Activated T-cell treated with anti-CD3 and anti-CD28 coated beads, Interleukin-2, amount 50 U/mL, for 72 hours (primary cell): ENCODE measurements at places on chromosomes 1 and 21.
A peak's percentile ranks its signal among the peaks of the same experiment; 100 is the strongest.

GRCh38 chr1:25082995-25083394, 149.3 kb downstream of the SYF2 start:
- DNase-seq: no peak

DNA sequence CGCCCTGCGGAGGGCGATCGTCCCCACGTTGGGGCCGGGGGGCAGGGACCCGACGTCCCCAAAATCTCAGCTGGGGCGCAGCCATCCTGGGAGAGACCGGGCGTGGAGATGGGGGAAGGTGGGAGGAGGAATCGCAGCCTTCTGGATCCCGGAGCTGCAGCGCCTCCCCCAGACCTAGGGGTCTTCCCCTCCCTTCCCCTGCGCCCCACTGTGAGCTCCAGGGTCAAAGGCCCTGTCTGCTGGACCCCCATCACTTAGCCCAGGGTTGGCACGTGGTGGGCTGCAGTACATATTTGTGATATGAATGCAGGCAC, 90.2 kb upstream of the VAMP3 start:
- DNase-seq: no peak

GRCh38 chr1:209866201-209866600, 38.4 kb downstream of the UTP25 start:
- DNase-seq: no peak

- no peak for DNase-seq
These were observed 6.0 kb upstream of the SF3A3 start for GRCh38 chr1:37995751-37996345.

GRCh38 chr1:230565141-230565540, 77.1 kb upstream of the COG2 start:
- DNase-seq: no peak

- DNase-seq: no peak
These were observed at the start of gene NEXN for GRCh38 chr1:77888081-77888780. NEXN (plus strand) TSS chr1:77888624; CDS start chr1:77916107, 27,483 bp downstream.

DNA sequence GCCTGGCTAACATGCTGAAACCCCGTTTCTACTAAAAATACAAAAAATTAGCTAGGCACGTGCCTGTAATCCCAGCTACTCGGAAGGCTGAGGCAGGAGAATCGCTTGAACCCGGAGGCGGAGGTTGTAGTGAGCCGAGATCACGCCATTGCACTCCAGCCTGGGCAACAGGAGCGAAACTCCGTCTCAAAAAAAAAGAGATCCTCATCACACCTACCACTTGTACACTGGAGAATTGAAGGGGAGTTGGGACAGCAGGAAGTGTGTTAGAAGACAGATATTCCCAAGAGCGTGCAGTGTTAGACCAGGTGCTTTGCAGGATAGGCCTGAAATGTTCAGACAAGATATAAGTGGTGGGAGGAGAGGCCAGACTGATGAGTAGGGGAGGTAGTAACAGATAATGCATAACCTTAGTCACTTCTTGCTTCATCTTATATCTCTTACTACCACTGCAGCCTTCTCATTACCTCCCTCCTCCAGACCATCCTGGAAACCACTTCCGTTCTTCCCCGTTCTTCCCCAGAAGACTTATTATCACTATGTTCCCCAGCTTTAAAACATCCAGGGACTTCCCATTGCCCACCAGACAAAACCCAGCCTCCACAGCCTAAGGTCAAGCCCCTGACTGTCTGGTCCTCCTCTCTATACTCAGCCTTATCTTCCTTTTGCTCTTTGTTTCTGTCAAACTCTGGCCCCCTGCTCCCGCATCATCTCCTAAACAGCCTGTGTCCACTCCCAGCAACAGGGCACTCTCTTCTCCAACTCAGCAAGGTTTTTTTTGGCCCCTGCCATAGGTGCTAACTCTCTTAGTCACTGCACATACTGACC, 21.3 kb downstream of the FAM20B start:
- no peak for DNase-seq

DNA sequence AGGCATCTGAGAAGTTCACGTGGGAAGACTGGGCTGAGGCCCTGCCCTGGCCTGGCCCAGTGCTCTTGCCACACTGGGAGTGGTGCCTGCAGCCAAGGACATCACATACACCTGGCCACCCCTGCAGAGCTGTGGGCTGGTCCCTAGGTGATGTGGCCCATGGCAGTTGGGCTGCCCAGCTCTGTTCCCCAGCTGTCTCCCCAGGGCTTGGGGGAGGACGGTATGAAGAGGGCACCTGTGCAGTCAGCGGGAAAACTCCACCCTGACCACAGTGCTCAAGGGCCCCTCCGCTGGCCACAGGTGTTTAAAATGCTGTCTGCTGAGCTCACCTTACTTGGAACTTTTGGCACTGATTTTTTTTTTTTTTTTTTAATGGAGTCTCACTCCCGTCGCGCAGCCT, 120.4 kb upstream of the SLC25A33 start:
- DNase-seq: no peak

DNA sequence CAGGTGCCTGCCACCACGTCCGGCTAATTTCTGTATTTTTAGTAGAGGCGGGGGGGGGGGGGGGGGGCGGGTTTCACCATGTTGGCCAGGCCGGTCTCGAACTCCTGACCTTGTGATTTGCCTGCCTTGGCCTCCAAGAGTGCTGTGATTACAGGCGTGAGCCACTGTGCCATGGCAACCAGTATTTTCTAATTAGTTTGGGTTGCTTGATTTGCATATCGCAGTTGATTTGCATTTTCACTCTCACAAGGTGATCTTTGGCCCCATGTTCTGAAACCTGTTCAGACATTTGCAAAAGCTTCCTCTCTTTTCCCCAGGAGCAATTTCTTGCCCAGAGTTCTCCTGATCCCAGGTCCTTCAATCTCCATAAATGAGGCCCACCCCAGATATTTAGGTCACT, 1.7 kb downstream of the TOR3A start:
- no peak for DNase-seq

GRCh38 chr1:1136547-1137230, 20.8 kb upstream of the C1orf159 start:
- DNase-seq: peak; percentile 26

- DNase-seq: no peak
These were observed 262.3 kb downstream of the NFIA start for GRCh38 chr1:61344696-61345095.

DNA sequence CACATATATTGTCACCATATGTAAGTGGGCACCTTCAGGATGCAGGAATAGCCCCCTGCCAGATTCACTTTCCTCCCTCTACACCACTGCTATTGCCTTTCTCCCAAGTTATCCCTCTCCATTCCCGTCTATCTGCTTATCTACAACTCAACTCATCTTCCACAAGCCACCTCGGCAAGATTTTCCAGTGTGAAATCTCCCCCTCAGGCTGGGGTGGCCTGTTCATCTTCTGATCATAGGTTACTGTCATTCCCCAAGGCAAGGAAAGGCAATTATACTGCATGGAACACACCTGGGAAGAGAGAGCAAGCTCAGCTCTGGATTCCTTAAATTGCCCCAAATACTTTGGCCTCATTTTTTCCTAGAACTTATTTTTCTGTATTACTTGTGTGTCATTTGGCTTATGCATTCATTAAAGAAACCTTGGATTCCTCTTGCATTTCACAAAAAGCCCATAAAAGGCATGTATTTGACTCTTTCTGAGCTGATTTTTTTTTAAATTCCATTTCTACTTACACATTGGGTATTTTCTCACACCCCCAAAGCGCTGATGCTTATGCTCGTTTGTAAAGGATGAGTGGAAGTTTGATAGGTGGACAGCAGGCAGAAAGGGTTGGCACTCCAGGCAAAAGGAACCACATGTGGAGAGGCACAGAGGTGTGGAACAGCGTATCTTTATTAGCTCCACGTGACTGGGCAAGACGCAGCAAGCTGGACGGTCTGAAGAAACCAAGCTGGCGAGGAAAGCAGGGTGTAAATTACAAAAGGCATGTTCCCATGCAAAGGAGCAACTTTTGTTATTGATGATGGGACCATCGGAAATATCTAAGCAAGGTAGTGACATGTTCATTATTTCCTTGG, 169.7 kb upstream of the RAB4A start:
- no peak for DNase-seq
